ENCODE measurements at places on chromosomes 12 and 14.

DNA sequence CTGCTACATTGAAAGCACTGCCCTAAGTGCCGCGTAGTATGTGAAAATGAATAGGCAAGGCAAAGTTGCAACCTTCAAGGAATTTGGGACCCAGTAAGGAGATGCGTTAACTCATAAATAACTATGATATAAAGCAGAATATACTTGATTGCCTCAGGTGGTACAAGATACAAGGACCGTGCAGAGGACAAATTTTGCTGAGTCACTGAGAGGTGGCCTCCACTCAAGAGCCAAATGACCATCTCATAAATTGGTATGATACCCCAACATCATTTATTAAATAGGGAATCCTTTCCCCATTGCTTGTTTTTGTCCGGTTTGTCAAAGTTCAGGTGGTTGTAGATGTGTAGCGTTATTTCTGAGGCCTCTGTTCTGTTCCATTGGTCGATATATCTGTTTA is 35.7 kb downstream of the IGF1 start:
- ATAC-seq = no peak
- H3K27me3 ChIP-seq = peaks cover 8% of the 10 kb centered on the region
- H3K4me3 ChIP-seq = no peak overlapping the region
- no peaks in the 10 kb centered on the region for H3K36me3 ChIP-seq
- no peak overlapping the region for H3K27ac ChIP-seq

DNA sequence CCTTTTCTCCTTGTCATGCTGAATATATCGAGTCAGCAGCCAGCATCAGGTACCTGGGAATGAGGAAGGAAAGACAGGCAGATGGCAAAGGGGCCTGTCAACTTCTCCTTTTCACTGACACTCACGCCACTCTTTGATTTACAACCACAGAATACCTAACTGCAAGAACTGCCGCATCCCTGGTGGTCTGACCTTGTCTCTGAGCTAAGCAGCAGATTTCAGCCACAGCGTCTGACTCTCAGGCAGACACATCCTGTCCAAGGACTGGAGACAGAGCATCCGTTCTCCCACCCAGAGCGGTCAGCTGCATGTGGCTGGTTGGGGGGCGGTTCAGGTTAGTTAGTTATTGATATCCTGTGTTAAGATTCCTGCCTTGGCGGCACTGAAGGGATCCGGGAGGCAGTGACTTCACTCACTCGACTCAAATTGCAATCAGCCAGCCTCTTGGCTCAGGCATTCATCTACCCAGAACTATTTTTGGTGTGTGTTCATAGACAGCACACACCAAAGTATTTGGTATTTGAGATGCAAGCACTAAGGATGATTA is 11.2 kb upstream of the MAP1LC3B2 start:
- H3K27me3 ChIP-seq = no peaks in the 10 kb centered on the region
- ATAC-seq = peak; percentile 88
- H3K4me3 ChIP-seq = peak overlapping the region; percentile 2
- H3K27ac ChIP-seq = peak overlapping the region; percentile 79

DNA sequence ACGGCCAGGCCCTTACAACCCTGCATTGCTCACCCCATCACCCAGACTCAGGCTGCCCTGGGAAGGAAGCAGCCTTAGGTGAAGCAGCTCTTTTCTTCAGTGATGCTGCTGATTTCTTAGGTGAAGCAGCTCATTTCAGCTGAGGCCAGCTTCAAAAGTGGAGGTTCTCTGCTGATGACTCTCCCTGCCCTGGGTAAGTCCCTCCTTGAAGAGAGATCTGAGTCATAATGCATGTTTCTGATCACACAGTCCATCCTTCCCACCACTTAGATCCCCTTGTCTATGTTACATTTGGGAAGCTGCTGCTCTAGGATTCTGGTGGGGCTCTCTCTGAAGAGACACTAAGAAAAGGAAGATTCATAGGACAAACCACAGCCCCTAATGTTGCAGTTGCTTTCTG is 17.2 kb upstream of the ZNF140 start:
- H3K4me1 ChIP-seq = no peaks in the 10 kb centered on the region
- H3K36me3 ChIP-seq = peaks cover 33% of the 10 kb centered on the region
- H3K27me3 ChIP-seq = no peaks in the 10 kb centered on the region
- no peak overlapping the region for H3K4me3 ChIP-seq
- no peak for ATAC-seq
- no peak overlapping the region for H3K27ac ChIP-seq

DNA sequence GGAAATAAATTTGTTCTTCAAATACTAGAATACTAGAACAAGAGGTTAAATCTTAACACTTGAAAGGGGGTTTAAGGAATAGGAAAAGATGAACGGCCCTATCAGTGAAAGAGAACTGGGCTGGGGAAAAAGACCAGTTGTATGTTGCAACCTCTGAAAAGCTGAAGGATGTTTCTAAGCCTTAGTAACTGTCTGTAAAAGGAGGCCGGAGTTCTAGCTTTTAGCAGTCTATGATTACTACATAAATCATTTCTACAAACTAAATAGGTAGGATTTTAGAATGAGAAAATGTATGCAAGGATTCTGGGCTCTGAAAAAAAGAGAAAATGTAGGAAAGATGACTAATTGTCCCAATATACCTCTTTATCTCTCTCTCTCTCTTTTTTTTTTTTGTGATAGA is 4.9 kb downstream of the CERS5 start:
- peaks cover 44% of the 10 kb centered on the region for H3K4me1 ChIP-seq
- H3K27me3 ChIP-seq = no peaks in the 10 kb centered on the region
- no peak overlapping the region for H3K27ac ChIP-seq
- peaks cover 19% of the 10 kb centered on the region for H3K36me3 ChIP-seq
- H3K4me3 ChIP-seq = no peak overlapping the region
- no peak for ATAC-seq

DNA sequence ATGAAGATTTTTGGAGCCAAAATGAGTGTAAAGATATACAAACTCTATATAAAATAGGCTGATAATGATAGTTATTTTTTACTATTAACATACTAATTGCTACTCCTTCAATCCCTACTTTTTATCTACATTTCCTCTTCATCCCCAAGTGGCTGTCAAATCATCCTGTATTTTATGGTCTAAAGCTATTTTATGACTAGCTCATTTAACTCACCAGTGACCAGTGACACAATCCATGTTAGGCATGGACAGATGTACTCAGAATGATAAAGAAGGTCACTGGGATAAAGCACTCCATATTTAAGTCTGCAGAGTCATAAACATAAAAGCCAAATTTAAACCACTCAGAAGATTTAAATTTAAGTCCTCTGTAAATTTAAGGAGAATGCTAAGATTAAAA is 183.0 kb downstream of the MED13L start:
- H3K4me1 ChIP-seq = peaks cover 30% of the 10 kb centered on the region
- H3K36me3 ChIP-seq = peaks cover 35% of the 10 kb centered on the region
- no peak overlapping the region for H3K27ac ChIP-seq
- ATAC-seq = no peak
- no peaks in the 10 kb centered on the region for H3K27me3 ChIP-seq
